Stimulated activated CD4-positive, alpha-beta T cell treated with anti-CD3 and anti-CD28 coated beads, Interleukin-4, amount 100 ng/mL, for 1 hour (primary cell): ENCODE measurements at places on chromosomes 2 and 18.
A peak's percentile ranks its signal among the peaks of the same experiment; 100 is the strongest.

DNA sequence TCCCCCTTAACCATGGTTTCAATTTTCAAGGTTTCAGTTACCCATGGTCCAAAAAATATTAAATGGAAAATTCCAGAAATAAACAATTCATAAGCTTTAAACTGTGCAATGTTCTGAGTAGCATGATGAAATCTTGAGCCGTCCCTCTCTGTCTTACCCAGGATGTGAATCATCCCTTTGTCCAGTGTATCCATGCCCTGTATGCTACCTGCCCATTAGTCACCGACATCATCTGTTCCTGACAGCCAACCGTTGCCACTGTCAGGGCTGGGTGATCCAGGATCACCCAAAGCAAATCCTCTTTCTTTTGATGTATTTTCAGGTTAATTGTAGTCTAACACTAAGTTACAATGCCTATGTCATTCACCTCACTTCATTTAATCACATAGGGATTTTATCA is 15.7 kb upstream of the OLA1 start:
- no peak for DNase-seq

- DNase-seq, result no peak
These were observed 18.9 kb upstream of the GMCL1 start for GRCh38 chr2:69810550-69810949.

- no peak for DNase-seq
These were observed 135.6 kb downstream of the SMAD7 start for GRCh38 chr18:48815179-48815515.

GRCh38 chr2:148201075-148202004 is 180.4 kb downstream of the MBD5 start:
- DNase-seq, result peak; percentile 42

GRCh38 chr2:20065885-20066602 is 14.6 kb upstream of the LAPTM4A start:
- DNase-seq, result no peak

- no peak for DNase-seq
These were observed 31.0 kb upstream of the EPB41L3 start for GRCh38 chr18:5574843-5575242.

DNA sequence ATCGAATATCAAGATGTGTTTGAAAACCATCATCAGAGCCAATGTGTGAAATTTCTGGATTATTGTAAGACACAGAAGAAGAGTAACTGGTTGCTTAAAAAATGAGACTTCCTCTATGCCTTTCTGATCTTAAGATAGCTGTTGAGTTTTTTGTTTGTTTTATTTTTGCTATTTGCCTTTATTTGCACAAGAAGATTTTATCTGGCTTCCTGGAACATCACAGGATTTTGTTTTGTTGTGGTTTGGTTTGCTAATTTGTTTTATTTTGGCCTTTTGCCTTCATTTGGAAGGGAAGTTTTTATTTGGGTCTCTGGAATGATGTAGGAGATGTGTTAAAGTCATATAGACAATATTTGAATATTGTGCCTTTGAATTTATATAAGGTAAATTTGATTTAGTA is 3.9 kb upstream of the CYTIP start:
- no peak for DNase-seq

DNA sequence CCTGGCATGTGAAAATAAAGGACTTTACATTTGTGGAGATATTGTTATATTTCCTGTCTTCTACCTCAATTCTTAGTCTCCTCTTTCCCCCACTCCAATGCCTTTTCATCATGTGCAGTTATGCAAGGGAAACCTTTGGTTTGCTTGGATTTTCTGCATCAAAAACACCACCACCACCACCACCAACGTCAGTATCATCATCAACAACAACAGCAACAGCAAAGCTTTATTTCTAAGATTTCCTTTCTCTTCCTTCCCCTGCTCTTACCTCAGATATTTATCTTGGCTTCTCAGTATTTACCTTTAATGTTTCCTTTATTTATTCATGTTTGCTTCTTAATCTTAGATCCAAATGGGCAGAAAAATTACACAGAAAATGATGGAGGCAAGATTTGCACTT is 26.1 kb downstream of the CXCR4 start:
- DNase-seq, result no peak

DNA sequence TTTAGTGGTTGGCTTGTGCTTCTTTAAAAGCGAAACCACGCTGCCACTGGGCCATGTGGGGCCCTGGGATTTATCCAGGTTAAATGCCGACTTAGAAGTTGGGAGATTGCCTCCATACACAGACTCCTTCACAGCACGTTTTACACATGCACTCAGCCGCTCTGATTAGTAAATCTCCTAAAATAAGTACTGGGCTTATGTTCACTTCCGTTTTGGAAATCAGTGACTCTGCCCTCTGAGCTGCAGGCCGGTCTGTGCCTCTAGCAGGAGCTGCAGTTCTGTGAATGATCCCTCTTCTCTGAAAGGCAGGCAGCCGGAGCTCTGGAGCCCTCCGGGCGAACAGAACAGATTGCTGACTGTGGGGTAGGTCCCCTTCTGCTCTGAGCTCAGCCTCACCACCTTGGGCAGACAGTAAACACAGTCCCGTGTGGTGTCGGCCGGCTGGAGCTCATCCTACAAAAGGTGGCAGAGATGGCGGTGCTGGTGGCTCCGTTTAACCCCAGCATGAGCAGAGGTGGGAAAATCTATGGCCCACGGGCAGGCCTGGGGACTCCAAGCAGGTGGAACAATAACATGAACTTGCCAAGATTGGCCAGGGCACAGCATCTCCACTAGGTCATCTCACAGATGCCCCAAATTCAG is 9.8 kb upstream of the RAB17 start:
- no peak for DNase-seq

GRCh38 chr2:183604065-183604464 is 479.8 kb downstream of the NUP35 start:
- DNase-seq, result no peak

DNA sequence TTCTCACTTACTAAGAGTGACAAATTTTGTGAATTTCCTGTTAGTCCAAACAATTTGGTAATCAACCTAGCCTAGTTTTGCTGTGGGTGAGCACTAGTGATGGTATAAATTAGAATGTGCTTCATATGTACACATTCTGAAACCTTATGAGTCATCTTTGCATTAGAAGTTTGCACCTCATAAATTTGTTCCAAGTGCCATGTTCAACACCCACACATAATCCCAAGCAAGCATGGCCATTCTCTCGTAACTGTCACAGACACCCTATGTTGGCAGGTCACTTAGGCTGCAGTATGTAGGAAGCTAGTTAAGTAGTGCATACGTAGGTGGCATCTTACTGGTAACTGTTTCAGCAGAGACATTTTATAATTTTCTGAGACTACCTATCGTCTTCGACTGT is 46.9 kb downstream of the NAB1 start:
- no peak for DNase-seq

DNA sequence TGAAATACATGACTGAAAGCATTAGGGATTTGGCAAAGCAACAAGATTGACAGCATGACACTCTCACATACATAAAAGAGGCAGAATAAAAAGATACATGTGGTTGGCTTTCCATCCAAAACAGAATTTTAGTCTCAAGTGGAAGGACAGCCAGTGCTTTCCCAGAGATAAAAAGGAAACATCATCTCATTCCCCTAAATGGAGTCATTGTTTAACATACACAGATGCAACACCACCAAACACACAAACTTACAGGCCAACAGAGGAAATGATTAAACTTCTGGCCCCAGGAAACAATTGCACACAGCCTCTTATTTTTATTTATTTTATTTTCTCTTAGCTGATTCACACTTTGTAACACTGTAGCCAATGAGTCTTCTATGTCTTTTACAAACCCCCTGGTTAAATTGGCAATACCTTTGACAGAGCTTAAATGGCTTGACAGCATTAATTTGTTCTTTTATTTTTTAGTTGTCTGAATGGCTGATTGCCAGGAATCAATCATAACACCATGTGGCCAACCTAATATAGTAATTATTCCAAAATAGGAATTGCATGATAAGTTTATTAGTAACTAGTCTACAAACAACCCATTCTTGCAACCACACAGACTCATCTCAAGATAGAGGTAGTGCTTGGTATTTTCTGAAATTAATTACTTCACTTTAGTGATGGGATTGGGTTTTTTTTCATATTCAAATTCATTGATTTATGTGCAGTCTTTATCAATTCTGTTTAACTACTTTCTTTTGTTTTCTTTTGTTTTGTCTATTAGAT is 190.5 kb downstream of the RND3 start:
- no peak for DNase-seq

DNA sequence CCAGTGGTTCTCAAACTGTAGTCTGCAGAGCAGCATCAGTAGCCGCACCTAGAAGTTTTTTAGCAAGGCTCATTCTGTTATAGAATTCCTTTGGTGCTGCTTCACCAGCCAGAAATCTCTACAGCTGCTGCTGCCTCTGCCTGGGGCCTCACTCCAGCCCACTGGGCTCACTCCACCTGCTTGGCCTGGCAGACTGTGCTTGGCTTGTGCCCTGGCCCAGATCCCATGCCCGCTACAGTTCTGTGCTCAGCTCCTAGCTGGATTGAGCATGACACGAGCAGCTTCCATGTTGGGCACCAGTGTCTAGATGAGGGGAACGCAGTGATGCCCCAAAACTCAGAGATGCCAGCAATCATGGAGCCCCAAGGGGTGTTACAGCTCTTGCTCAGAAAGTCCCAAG is 22.6 kb downstream of the MAPK4 start:
- DNase-seq, result no peak

DNA sequence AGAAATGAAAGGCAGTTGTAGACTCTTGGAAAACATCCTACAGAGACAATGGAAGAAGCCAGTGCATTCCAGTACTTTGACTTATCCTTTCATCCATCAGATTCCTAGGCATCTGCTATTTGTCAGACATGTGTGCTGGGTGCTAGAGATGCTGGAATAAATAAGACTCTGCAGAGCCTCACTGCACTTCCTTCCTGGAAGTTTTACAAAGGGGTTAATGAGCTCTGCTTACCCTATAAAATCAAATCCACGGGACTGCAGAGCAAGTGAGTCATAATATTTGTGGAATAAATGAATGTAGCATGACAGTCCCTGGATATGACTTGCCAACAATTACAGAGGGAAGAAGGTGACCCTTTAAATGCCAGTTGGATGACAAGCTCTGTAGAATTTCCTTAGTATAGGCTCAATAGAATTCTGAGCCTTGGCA is 52.7 kb upstream of the NPAS2 start:
- no peak for DNase-seq

DNA sequence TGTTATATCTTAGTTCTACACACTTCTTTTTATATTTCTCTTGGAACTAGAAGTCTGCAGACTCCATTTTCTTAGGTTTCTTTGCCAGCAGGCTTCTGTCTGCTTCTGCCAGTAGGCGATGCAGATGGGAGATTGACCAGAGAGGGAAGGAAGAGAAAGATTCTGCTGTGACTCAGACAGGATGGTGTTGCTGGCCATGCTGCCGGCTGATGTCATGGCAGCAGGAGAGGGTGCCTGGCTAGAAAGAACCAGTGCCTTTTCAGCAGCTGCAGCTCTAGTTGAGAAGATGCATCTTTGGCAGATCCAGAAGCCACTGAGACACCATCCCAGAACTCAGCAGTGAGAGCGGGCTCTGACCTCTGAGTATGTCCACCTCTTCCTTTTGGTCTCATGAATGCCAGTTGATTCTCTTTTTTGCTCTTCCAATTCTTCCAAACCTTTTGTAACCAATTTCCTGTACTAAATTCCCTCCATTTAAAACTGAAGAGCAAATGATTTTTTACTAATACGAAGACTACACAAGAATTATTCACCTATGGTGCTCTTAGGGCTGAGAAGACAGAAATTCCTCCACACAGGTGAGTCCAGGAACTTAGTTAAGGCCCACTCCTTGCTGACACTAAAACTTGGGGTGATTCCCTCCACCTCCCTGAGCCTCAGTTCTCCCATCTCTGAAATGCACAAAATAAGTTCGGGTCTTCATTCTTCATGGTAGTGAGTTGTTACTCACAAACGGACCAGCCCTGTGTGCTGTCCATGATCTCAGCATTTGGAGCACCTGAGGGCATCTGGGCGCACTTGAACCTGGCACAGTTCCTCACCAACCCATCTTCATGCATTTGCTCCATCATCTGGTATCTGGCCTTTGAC is 200.7 kb downstream of the MYCN start:
- DNase-seq, result no peak

- no peak for DNase-seq
These were observed 577.4 kb upstream of the RAB6C start for GRCh38 chr2:129402076-129402475.

- no peak for DNase-seq
These were observed 54.5 kb upstream of the NPAS2 start for GRCh38 chr2:100765481-100765880.

- no peak for DNase-seq
These were observed 34.0 kb downstream of the LRRTM4 start for GRCh38 chr2:77488141-77488540.

- DNase-seq, result peak; percentile 43
These were observed 1.4 kb downstream of the PSD4 start for GRCh38 chr2:113175042-113175628.
